ENCODE measurements at places on chromosomes 3 and 15.
A peak's percentile ranks its signal among the peaks of the same experiment; 100 is the strongest.

GRCh38 chr3:124292329-124292728 is 300.4 kb upstream of the ROPN1 start:
- peak; percentile 16 for DNase-seq

GRCh38 chr3:76266511-76266910 is 481.2 kb upstream of the ZNF717 start:
- no peak for DNase-seq

- DNase-seq, result no peak
These were observed 771.1 kb upstream of the GRM7 start for GRCh38 chr3:6089780-6090179.

DNA sequence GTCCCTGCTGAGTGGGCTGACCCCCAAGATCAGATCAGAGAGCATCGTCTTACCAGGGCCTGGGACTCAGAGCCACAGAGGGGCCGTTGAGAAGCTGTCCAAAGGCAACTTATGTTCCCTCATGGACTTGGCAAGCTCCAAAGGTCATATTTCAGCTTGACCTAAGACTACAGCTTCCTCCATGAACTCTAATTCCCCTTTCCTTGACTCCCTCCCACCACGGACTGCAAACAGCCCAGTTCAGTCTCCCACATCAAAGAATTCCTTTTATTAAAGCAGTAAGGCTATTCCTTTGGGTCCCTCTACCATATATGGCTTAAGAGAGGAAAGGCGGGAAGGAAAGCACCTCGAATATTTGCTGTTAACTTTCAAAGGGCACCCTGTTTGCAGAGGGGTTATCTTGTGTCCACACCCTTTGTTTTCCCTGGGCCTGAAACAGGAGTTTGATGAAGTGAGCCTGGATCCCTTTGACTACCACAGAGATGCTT is 146.1 kb upstream of the THBS1 start:
- DNase-seq, result no peak

GRCh38 chr15:66878761-66879160 is 176.7 kb downstream of the SMAD6 start:
- no peak for DNase-seq

DNA sequence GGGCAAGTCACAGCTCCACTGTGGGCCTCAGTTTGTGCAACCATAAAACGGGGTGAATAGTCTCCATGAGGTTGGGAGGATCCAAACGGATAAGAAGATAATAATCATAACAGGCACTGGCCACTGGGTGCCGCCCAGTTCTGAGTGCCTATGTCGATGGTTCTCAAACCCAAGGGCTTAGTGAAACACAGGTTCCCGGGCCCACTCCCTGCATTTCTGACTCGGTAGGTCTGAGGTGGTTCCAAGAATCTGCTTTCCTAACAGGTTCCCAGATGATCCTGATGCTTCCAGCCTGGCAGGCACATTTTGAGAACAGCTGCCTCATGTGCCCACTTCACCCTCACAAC is 21.2 kb downstream of the ALS2CL start:
- no peak for DNase-seq

DNA sequence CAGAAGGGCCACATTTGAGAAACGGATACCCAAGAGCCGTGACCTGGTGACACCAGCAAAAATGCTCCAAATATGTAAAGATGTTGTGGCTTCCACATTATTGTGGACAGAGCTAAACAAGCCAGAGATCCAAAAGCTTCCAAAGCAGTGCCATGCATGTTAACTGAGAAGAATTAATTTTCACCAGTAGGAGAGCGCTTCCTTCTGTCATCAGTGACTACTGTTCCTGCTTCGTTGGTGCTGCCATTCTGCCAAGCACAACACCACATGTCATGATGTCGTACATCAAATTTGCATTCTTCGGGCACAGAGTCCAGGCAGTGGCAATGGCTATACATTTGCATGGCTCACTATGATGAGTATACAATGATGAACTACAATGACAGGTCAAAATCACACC is 19.1 kb upstream of the CHST2 start:
- no peak for DNase-seq

DNA sequence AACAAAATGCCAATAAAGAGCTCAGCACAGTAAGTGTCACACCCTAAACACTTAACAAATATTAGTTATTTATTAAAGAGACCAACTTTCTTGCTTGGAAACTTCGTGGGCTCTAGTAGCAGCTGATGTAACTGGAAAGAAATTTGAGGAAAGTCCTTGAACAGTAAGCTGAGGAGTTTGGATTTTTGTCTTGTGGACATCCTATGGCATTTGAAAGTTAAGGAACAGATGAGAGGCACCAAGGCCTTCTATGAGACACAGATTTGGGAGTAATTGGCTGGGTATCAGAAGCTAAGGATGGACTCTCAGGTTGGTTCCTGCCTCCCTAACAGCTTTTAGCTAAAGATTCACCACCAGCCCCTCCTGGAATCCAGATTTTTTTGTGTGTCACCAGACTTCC is 59.7 kb upstream of the FILIP1L start:
- no peak for DNase-seq

DNA sequence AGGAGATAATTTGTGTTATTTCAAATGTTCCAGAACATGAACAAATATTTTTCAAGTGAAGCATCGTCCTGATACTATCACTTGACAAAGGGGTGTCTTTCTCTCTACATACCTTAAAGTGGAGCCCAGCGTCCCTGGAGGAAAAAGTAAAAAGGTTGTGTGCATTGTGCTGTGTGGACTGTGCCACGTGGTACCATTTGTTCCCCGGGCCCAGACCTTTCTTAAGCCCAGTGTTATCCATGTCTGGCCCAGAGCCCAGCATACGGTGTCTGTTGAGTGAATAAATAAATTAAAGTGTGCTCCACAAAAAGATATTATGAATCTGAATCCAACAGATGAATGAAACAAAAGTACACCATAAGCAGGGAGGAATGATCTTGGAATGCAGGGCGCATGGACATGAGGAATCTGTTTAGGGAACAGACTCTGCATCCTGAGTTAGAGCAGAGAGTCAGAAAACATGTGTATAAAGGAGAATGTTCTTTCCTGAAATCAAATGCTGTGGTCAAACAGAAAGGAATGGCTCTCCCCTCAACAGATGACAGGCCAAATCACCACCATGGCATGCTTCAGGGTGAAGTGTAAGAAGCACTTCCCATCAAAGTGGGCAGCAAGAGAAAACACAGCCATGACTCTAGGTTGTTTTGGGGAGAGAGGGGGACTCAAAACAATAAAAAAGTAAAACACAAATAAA is 8.1 kb upstream of the PRSS50 start:
- no peak for DNase-seq

DNA sequence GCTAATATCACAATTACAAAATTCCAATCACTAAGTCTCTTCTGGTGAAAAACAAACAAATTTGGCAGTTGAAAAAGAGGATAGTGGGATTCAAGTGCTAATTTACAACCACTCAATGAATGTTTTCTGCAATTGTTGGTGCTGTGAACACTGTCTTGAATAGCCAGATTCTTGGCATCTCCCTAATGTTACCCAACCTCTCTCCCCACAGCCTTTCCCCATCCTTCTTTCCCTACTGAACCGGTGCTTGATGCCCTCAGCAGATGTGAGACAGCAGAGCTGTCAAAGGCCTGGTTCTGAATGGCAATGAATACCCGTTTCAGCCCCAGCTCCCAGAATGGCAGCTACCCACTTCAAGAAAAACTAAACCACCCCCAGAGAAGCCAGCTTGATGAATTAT is 22.5 kb upstream of the BHLHE40 start:
- DNase-seq, result no peak

- no peak for DNase-seq
These were observed 99.2 kb upstream of the SAMMSON start for GRCh38 chr3:69900331-69900730.

Data from liver (tissue), 10 donors.